GM23248 (cell line): ENCODE measurements at places on chromosomes 5 and 9. TPM values are rescaled to one million over a fixed set of nuclear protein-coding genes. Genes with fewer than 3 reads are reported as not detected.

The ALDH1B1 gene
- total RNA-seq = 25.7 and 26.9 TPM in 2 replicates

GRCh38 chr9:135760465-135760864 lies 58.5 kb downstream of the KCNT1 start:
- H3K27me3 ChIP-seq = no peaks in the 10 kb centered on the region
- no peak overlapping the region for H3K27ac ChIP-seq

The SLC23A1 gene
- not detected in 2 replicates for total RNA-seq

The CATSPER3 gene
- 0.11 TPM in 1 of 2 replicates, not detected in the other for total RNA-seq

- no peaks in the 10 kb centered on the region for H3K4me1 ChIP-seq
- no peak overlapping the region for H3K4me3 ChIP-seq
- no peaks in the 10 kb centered on the region for H3K36me3 ChIP-seq
These were observed 1069.1 kb upstream of the DMAC1 start for GRCh38 chr9:8868632-8869031.
